Left kidney (tissue), 8 donors: ENCODE measurements at places on chromosomes 5 and 9. TPM values are rescaled to one million over a fixed set of nuclear protein-coding genes. Genes with fewer than 3 reads are reported as not detected.

DNA sequence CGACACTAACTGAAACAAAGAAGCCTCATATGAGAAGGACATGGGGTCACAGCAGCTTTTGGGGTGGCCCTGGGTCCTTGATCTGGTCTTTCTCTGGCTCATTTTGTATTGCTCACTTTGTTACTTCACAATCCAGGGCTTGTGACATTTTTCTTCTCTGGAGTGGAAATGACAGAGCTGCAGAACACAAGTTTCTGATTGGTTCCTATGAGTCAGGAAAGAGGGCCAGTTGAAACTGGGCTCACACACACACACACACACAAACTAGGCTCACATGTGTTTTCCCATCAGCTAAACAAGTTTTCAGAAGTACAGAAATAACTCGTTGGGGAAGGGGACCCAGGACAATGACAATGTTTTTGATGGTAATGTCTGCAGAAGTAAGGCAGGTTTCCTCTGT is 54.3 kb downstream of the TMC1 start:
- no peak for DNase-seq

DNA sequence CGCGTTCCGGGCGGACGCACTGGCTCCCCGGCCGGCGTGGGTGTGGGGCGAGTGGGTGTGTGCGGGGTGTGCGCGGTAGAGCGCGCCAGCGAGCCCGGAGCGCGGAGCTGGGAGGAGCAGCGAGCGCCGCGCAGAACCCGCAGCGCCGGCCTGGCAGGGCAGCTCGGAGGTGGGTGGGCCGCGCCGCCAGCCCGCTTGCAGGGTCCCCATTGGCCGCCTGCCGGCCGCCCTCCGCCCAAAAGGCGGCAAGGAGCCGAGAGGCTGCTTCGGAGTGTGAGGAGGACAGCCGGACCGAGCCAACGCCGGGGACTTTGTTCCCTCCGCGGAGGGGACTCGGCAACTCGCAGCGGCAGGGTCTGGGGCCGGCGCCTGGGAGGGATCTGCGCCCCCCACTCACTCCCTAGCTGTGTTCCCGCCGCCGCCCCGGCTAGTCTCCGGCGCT is at the start of gene DAPK1:
Gene DAPK1, plus strand, starts transcription at position 264 of the 442 bp plus-strand sequence. CDS start 1,211 bp downstream, outside the sequence.
- DNase-seq: peak; percentile 72

DNA sequence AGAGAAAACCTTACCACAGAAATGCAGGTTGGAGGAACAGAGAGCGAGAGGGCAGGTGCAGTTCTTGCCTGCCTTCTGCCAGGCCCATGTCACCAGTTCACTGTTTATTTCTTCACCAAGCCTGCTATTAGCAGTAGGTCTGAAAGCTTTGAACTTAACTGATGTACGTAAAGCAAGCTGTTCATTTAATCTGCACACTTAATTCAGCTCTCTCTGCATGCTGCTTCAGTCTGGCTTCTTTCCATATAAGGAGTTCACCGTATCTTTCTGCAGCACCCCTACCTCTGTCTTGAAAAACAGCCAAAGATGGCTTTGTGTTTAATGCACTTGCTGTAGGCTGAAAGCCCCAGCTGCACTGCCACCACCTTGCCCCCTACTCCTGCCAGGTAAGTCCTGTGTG is 205.1 kb downstream of the RAB3C start:
- DNase-seq: no peak

Gene SPINK7
- 0.35 TPM for polyA plus RNA-seq
